Smooth muscle cell of trachea (primary cell): ENCODE measurements at places on chromosomes 2 and 18. TPM values are rescaled to one million over a fixed set of nuclear protein-coding genes. Genes with fewer than 3 reads are reported as not detected.

MYCN gene
- total RNA-seq, result not detected in 2 replicates

GAREM1 gene
- 1.7 and 3.5 TPM in 2 replicates for total RNA-seq

GAL3ST2 gene
- total RNA-seq, result 0.15 TPM in 1 of 2 replicates, not detected in the other

CNDP1 gene
- not detected in 2 replicates for total RNA-seq

B3GNT7 gene
- 0.33 TPM in 1 of 2 replicates, not detected in the other for total RNA-seq

IL36B gene
- total RNA-seq, result not detected in 2 replicates

DUSP19 gene
- total RNA-seq, result 3.5 TPM in 2 replicates

GBX2 gene
- total RNA-seq, result not detected in 2 replicates

RGPD6 gene
- total RNA-seq, result 22.7 and 27.6 TPM in 2 replicates

RSAD2 gene
- total RNA-seq, result 0.44 and 0.50 TPM in 2 replicates

PTPRN gene
- total RNA-seq, result 3.6 and 23.8 TPM in 2 replicates

DSG4 gene
- total RNA-seq, result not detected in 2 replicates

UPP2 gene
- under 0.01 TPM in 1 of 2 replicates, not detected in the other for total RNA-seq
